Liver (tissue), 10 donors: ENCODE measurements at places on chromosomes 7 and 10.

GRCh38 chr10:95254629-95255028 lies 36.2 kb downstream of the PDLIM1 start:
- DNase-seq, result no peak

DNA sequence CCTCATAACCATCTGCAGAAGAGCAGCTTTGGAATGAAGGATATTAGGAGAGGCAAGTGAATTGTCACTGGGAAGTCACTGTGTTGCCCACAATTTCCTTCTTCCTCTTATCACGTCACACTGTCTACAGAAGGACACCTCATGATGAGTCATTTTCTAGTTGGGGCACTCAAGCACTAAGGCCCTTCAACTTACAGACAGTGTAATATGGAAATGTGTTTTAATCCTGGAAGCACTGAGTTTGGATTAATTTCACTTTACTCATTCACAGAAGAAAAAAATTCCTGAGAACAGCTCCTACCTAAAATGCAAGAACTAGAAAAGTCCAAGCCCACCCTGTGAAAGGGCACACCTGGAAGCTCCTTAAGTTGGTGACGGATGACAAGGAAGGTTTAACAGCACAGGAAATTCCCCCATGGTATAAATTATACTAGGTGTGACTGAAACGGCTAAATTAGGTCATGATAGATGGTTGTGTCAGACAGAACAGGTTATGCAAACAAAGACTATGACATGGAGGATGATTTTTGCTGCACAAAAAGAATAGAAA lies 56.6 kb downstream of the PARD3 start:
- no peak for DNase-seq

- no peak for DNase-seq
Measured at GRCh38 chr7:1562597-1563051, 6.6 kb upstream of the TMEM184A start.

DNA sequence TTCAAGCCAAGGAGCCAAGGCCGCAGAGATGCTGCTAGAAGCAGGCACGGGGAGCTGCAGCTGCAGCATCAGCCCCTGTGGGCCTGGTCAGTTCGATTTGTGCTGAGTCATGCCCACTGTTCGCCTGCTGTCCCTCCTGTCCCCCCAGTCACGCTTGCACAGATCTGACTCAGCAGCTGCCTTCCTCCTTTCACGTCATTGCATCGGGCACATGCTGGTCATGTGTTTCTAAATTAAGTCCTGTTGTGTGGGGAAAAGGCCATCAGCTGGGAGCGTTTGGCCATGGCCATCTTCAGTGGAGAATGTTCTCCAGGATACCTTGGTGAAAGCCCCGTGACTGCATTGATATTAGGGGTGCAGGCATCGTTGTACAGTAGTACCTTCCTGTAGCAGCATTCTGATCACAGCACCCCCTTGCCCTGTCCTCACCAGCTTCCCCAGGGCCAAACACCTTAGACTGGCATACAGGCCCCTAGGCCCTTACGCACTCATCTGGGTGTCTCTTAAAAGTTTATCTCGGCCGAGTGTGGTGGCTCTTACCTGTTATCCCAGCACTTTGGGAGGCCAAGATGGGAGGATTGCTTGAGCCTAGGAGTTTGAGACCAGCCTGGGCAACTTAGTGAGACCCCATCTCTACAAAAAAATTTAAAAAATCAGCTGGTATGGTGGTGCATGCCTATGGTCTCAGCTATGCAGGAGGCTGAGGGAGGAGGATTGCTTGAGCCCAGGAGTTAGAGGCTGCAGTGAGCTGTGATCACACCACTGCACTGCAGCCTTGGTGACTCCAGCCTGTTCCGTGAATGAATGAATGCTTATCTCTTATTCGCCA lies 23.2 kb downstream of the POR start:
- no peak for DNase-seq

- DNase-seq, result no peak
Measured at GRCh38 chr7:124033095-124033806, 384 bp upstream of the TMEM229A start.

- DNase-seq, result no peak
Measured at GRCh38 chr10:5575482-5576153, 50.9 kb downstream of the CALML3 start.

DNA sequence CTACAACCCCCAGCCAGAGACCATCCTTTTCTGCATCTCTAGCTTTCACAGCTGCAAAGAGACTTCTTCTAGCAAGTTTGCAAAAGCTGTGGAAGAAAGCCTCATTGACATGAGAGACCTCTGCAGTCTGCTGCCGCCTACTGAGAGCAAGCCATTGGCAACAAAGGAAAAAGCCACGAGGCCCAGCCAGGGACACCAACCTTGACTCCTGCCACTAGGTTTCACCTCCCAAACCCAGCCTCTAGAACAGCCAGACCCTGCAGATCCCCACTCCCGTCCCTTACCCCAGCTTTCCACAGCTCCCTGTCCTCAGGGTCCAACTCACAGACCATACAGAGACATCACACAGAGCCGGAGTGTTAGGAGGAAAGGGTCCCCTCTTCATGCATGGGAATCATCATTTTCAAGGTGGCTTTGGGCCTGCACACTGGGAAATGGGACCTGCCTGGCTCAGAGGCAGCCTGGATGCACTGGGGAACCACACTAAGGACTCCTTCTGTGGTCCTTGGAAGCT lies 14.6 kb upstream of the C10orf53 start:
- DNase-seq, result no peak

GRCh38 chr10:30751678-30752331 lies 122.3 kb upstream of the LYZL2 start:
- DNase-seq, result peak; percentile 77

GRCh38 chr7:5683280-5683670 lies 98.2 kb downstream of the RNF216 start:
- no peak for DNase-seq

DNA sequence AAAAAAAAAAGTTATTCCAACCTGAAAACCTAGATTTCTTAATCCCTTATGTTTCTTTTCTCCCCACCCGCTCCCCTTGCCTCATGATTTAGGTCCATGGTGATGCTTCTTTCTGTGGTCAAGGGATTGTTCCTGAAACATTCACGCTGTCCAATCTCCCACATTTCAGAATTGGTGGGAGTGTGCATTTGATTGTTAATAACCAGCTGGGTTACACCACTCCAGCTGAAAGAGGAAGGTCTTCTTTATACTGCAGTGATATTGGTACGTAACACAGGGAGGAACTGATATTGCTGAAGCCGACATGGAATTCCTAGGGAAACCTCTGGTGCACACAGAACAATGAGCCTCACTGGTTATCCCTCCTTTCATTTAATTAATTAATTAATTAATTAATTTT lies 22.7 kb downstream of the DHTKD1 start:
- DNase-seq, result no peak

- DNase-seq, result no peak
Measured at GRCh38 chr10:97915346-97916131, 65.9 kb downstream of the GOLGA7B start.

DNA sequence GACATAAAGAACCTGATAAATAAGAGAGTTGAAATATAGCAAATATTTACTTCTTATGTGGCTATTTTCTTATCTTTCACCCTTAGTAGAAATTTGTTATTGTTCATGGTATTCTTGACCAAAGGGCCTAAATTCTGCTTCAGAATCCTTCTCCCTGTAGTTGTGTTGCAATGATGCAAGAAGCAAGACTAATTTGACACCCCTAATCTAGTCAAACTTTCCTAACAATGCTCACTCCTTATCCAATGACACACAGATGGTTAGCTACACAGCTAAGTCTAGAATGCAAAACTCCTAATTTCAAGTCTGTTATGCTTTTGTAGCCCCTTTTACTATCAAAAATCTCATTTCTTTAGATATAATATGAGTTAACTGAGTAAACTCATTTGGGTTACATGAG lies 56.1 kb downstream of the TWIST1 start:
- DNase-seq, result no peak

- DNase-seq, result peak; percentile 17
Measured at GRCh38 chr7:128115336-128115820, 84.1 kb upstream of the LRRC4 start.

- no peak for DNase-seq
Measured at GRCh38 chr7:100933734-100934133, 15.6 kb upstream of the MUC3A start.

- DNase-seq, result no peak
Measured at GRCh38 chr10:104021246-104021645, 54.3 kb downstream of the SLK start.

GRCh38 chr7:95688931-95689495 lies 83.3 kb upstream of the DYNC1I1 start:
- DNase-seq, result no peak

- DNase-seq, result no peak
Measured at GRCh38 chr7:81003326-81003725, 84.5 kb upstream of the SEMA3C start.

- no peak for DNase-seq
Measured at GRCh38 chr7:46153583-46153950, 232.5 kb upstream of the IGFBP3 start.

- DNase-seq, result no peak
Measured at GRCh38 chr7:80771523-80771922, 133.1 kb downstream of the CD36 start.

GRCh38 chr10:11765141-11765540 lies 23.0 kb downstream of the ECHDC3 start:
- no peak for DNase-seq

DNA sequence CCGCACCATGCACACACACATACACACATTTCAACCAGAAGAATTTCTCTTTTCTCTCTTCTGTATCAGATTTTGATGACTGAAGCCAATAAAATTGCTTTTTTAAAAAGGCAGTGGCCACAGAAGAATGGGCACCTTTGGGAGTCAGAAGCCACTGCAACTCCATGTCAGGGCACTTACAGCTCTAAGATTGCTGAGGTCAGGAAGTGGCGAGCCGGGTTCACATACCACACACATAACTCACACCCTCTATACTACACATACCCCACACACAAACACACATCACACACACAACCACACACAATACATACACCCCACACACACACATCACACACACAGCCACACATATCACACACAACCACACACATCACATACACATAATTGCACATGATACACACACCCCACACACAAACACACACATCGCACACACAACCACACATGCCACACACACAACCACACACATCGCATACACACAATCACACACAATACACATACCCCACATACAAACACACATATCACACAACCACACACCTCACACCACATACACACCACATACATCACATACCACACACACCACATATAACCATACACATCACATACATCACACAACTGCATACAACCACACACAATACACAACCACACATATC lies 31.2 kb downstream of the GPRIN2 start:
- DNase-seq, result no peak

DNA sequence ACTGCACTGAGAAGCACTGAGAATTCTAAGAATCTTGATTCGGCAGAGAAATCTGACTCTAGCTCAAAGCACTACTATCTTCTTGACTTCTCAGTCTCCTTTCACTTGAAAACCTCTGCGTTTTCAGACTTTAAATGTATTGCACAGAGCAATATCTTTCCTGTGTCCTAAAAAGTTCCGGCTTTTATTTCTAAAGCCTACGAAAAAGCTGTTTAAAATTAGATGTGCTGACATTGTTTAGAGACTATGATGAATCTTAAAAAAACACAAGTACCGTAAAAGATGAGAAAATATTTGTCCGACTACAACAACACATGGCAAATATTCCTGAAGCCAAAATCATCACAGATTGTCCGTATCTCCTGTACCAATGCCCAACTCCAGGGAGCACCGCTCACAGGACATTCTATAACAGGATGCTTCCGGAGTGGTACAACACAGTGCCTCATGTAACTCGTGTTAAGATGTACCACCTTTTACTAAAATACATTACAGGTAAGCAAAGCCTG lies 136.9 kb downstream of the CUBN start:
- no peak for DNase-seq

DNA sequence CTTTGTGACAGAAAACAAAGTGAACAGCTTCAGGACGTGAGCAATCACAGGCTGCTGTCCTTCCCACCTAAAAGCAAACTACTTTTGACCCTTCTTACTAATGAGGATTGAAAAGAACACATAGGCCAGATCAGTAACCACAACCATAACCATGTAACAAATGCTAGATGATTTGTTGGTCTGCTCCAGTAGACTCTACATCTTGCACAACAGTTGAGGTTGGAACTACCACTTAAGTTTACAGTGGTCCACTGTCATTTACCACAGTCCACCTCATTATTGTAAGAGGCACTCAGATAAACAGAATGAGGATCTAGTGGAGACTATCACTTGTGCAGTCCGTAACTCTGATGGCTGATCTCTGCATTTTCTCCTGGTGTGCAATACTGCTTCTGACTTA lies 27.8 kb downstream of the NET1 start:
- DNase-seq, result no peak

DNA sequence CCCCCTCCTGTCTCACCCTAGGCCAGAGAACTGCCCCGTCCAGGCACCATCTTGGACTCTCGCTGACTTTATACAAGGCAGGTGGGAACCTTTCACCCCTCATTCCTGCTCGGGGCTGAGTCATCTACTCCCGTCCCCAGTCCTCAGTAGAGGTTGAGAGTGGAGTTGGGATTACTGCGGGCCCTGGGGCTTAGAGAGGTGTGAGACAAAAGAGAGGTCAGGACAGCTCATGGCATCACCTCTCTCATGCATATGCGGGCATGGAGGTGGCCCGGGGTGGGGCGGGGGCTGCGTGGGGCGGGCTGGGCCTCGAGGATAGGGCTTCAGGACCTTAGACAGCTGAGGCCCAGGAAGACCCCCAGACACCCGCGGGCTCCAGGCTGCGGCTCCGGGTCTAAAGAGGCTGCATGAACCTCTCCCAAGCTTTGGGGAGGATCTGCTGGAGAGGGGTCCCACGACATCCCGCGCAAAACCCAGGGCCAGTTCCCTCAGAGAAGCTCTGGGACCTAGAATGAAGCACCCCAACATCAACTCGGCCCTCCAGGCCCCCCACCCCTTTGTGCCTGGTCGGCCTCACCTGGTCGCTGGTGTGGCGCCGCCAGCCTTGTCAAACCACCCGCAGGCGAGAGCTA lies 317 bp downstream of the PDZD7 start:
- no peak for DNase-seq

GRCh38 chr7:41437257-41438196 lies 265.4 kb downstream of the INHBA start:
- DNase-seq, result no peak

DNA sequence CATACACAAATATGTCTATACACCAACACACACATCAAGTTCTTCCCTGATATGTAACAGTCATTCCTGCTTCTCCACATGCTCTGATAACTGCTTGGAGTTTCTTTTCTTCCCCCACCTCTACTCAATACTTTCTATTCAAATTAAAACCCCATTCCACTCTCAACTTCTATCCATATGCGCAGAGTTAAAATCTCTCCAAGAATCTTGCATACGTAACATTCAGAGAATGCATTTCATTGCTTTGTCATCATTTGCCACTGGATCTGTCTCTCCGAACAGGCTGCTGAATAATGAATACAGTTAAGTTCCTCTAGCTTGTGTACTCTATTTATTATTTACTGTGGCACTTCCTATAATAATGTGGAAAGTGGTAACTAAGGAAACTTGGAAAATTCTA lies 68.8 kb downstream of the DGKB start:
- no peak for DNase-seq

- peak; percentile 28 for DNase-seq
Measured at GRCh38 chr10:80539421-80540031, 1.8 kb downstream of the SH2D4B start.

- no peak for DNase-seq
Measured at GRCh38 chr10:88390041-88390440, 193.1 kb downstream of the RNLS start.

- no peak for DNase-seq
Measured at GRCh38 chr7:138935465-138936011, 45.7 kb downstream of the KIAA1549 start.

GRCh38 chr7:156823435-156823834 lies 69.5 kb downstream of the LMBR1 start:
- no peak for DNase-seq

- no peak for DNase-seq
Measured at GRCh38 chr7:149669121-149669818, 104.1 kb downstream of the ZNF467 start.
